ENCODE measurements at places on chromosomes 3 and 15. TPM values are rescaled to one million over a fixed set of nuclear protein-coding genes. Genes with fewer than 3 reads are reported as not detected.

DNA sequence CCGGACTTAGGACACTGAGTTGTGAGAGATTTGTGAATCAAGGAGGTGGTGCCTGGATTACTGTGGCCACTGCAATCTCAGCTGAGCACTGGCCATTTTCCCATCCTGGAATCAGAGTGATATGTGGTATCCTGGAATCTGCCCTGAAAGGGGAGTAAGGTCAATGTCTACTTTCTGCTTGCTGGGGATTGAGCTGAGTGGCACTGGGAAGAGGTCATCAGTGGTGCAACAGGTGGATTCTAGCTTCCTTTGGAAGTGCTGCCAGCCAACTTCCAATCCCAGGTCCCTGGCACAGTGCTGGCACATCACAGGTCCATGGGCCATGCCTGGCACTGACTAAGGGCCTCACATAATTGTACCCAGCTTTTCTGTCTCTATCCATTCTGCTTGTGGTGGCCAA, 20.6 kb upstream of the TSEN2 start:
- H3K27me3 ChIP-seq: no peaks in the 10 kb centered on the region
- no peaks in the 10 kb centered on the region for H3K4me1 ChIP-seq
- no peak for DNase-seq
- no peaks in the 10 kb centered on the region for H3K36me3 ChIP-seq
- H3K27ac ChIP-seq: no peak overlapping the region
- H3K4me3 ChIP-seq: no peak overlapping the region

- H3K4me3 ChIP-seq: no peak overlapping the region
- peaks cover 8% of the 10 kb centered on the region for H3K4me1 ChIP-seq
- DNase-seq: no peak
- H3K27ac ChIP-seq: no peak overlapping the region
- no peaks in the 10 kb centered on the region for H3K27me3 ChIP-seq
- H3K36me3 ChIP-seq: no peaks in the 10 kb centered on the region
Measured at GRCh38 chr15:31385736-31386135, 59.1 kb downstream of the KLF13 start.

- no peaks in the 10 kb centered on the region for H3K36me3 ChIP-seq
- H3K27me3 ChIP-seq: peaks cover 19% of the 10 kb centered on the region
- H3K4me1 ChIP-seq: no peaks in the 10 kb centered on the region
- H3K4me3 ChIP-seq: no peak overlapping the region
Measured at GRCh38 chr15:73854265-73854664, 19.1 kb upstream of the TBC1D21 start.

SLC30A4 gene
- 6.8 TPM for total RNA-seq

- peaks cover 11% of the 10 kb centered on the region for H3K4me1 ChIP-seq
- no peak overlapping the region for H3K4me3 ChIP-seq
- DNase-seq: no peak
- H3K27ac ChIP-seq: no peak overlapping the region
Measured at GRCh38 chr15:68404056-68404798, 27.7 kb downstream of the ITGA11 start.

DNA sequence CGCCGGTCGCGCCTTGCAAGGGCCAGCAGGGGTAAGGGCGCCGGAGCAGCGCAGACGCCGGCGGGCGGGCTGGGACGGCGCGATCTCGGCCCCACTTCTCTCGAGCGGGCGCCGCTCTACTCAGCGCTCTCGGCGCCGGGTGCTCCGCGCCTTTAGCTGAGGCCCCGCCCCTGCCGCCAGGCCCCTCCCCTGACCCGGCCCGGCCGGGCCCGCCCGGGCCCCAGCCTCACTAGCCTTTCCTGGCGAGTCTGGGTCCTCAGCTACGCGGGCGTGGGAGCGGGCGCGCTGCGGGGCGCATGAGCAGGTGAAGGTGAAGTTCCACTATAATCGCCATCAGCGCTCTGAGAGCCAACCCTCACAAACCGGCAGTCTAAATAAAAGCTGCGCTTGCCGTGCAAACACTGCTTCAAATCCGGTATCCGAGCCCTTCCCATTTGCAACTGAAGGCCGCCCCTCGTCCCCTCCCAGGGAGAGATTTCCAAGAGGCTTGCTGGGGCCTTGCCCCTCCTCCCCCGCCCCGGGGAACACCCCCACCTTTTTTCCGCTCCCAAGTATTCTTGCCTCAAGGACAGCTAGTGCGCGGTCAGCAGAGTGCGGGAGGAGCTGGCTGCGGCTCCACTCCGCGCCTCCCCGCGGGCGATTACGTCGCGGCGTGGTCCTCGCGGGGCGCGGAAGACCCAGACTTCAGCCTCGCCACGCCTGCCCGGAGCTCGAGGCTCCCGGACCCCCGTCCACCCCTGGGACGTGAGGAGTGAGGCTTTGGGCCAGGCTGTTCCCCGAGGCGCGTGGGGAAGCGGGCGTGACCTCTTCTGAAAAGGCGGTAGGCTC, at the start of gene RPP25:
RPP25 (minus strand) TSS at position 125 of the 828 bp plus-strand sequence. CDS start 189 bp downstream, outside the sequence.
- H3K27ac ChIP-seq: no peak within 1 kb of the TSS
- no peaks in the 10 kb centered on the region for H3K36me3 ChIP-seq
- H3K4me1 ChIP-seq: peaks cover 34% of the 10 kb centered on the region
- H3K4me3 ChIP-seq: peak within 1 kb of the TSS; percentile 64

GRCh38 chr3:124168271-124168670, 176.3 kb upstream of the ROPN1 start:
- H3K36me3 ChIP-seq: no peaks in the 10 kb centered on the region
- no peak overlapping the region for H3K4me3 ChIP-seq
- peak; percentile 72 for DNase-seq
- no peaks in the 10 kb centered on the region for H3K4me1 ChIP-seq
- no peak overlapping the region for H3K27ac ChIP-seq
- H3K27me3 ChIP-seq: no peaks in the 10 kb centered on the region

- no peak overlapping the region for H3K27ac ChIP-seq
- peak; percentile 79 for DNase-seq
- no peaks in the 10 kb centered on the region for H3K27me3 ChIP-seq
- H3K4me1 ChIP-seq: peaks cover 10% of the 10 kb centered on the region
- H3K36me3 ChIP-seq: no peaks in the 10 kb centered on the region
Measured at GRCh38 chr3:73605412-73605811, 19.3 kb downstream of the PDZRN3 start.

GRCh38 chr15:71687902-71688508, 122.3 kb upstream of the NR2E3 start:
- peaks cover 28% of the 10 kb centered on the region for H3K4me1 ChIP-seq
- H3K4me3 ChIP-seq: no peak overlapping the region
- no peaks in the 10 kb centered on the region for H3K36me3 ChIP-seq
- no peaks in the 10 kb centered on the region for H3K27me3 ChIP-seq
- peak; percentile 85 for DNase-seq

GRCh38 chr15:70427167-70428120, 329.7 kb upstream of the TLE3 start:
- no peaks in the 10 kb centered on the region for H3K36me3 ChIP-seq
- peaks cover 3% of the 10 kb centered on the region for H3K4me1 ChIP-seq
- DNase-seq: peak; percentile 6
- H3K4me3 ChIP-seq: no peak overlapping the region
- H3K27me3 ChIP-seq: peaks cover 36% of the 10 kb centered on the region

AMIGO3 gene
- total RNA-seq: 0.16 TPM

ZMYND10 gene
- total RNA-seq: 0.39 TPM

DNA sequence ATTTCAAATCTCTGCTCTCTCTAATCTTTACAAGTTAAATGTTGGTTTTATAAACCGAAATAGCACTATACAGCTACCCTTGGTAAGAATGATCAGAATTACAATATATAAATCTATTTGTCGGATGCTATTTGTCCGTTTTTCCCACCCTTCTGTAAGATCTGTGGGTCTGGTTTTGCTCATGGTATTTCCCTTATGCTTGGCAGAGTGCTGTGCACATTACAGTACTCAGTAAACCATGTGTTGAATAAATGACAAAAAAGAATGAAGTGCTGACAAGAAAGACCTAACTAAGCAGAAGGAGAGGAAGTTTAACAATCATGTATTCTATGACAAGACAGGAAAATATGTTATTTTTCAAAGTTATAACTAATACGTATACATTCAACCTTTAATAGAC, 827.2 kb downstream of the ROBO1 start:
- no peaks in the 10 kb centered on the region for H3K27me3 ChIP-seq
- H3K36me3 ChIP-seq: no peaks in the 10 kb centered on the region
- no peak overlapping the region for H3K27ac ChIP-seq
- DNase-seq: no peak
- H3K4me1 ChIP-seq: no peaks in the 10 kb centered on the region

All from astrocyte (in vitro differentiated cells and primary cell).